Panc1 (cell line): ENCODE measurements at places on chromosomes 4 and X. TPM values are rescaled to one million over a fixed set of nuclear protein-coding genes. Genes with fewer than 3 reads are reported as not detected.

- DNase-seq, result peak; percentile 41
Observed at GRCh38 chr4:118280501-118281218, 72.1 kb downstream of the PRSS12 start.

- no peak for DNase-seq
Observed at GRCh38 chr4:86910820-86911684, 18.8 kb upstream of the C4orf36 start.

DNA sequence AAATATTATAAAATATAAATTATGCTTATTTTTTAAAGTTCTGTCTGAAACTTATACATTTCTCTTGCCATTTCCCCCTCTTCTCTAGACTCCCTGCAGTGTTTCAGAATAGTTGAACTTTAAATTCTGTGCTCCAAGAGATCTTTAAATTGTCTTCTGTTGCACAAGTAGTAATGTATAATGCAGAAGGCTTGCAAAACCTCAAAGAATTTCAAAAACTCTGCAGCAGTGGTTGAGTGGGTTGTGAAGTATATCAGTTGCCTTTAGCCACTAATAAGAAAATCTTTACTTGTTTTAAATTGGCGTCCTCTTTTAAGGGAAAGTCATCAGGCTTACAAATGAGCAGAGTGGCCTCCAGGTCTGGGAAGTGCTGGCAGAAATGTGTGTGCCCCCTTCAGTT lies 1153.3 kb upstream of the PABPC4L start:
- no peak for DNase-seq

GRCh38 chr4:160110891-160111290 lies 1008.0 kb downstream of the RAPGEF2 start:
- DNase-seq, result no peak

DNA sequence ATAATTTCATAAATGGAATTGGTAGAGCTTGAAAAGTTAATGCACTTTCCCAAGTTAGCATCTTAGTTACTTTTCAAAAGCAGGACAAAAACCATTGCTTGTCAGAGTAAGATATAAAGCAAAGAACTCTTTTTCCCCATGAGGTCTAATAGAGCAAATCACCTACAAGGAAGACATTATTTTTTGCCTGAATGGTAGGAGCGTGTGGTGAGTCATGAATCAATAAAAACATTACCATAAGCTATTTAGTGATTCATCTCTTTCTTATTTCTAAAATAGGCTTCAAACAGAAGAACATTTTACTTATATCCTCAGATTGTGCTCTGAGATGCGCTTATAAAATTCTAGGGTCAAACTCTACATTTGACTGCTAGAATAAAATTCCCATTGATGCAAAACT lies 109.4 kb upstream of the GPRIN3 start:
- DNase-seq, result no peak

DNA sequence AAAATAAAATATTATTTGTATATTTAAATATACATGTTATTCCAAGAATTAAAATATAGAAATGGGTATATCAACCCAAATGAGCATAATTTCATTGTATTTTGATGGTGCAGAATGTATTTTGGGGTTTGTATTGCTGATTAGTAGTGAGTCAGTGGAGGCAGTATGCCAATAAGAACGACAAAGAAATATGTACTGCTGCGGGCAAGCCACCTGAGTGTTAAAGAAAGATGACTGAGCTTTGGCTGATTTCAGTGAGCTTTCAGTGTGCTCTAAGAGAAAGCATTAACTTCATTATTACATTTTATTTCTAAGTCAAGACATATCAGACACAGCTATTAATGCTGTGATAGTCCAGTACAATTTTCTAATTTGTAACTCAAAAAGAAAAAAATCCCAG lies 297.8 kb downstream of the ANK2 start:
- DNase-seq, result no peak

DNA sequence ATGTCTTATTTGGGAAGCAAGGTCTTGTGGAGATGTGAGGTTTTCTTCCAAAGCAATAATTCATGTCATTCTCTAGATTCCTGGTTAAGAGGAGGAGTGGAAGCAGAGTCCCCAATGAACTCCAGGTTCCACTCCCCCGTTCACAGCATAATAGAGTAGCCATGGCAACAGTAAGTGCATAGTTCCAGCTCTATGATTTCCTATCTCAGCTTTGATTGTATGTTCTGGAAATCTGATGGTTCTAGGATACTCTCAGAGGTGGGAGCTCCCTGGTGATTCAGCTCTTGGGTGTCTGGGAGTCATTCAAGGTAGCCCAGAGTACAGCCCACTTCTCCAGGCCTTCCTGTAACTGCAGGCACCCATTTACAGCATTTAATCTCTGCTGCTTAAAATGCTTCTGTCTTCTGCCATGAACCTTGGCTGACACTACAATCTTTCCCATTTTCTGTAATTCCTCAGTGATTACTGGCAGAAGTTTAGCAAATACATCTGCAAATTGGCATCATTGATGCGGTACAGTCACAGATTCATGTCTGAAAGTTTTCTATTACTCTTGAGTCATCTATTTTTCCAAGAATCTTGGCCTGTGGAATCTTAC lies 242.0 kb downstream of the MAPK10 start:
- DNase-seq, result no peak

GRCh38 chr4:185541251-185541727 lies 6.0 kb upstream of the PDLIM3 start:
- no peak for DNase-seq

DNA sequence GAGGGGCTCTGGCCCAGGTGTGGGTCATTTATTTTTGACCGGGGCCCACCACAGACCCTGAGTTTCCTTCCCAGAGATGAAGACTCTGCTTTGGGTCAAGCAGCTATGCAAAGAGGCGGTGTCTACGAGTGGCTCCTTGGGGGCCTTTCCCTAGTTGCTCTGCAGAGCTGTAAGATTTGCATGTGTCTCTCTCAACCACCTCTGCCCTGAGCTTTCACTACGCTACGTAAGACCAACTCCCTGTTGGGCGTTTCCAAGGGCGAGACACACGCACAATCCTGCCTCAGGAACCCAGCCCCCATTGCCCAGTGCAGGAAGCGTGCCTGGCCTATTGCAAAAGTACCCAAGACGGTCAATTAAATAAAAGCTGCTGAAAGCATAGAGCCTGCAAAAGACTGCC lies 10.0 kb upstream of the ANOS1 start:
- DNase-seq, result no peak

DNA sequence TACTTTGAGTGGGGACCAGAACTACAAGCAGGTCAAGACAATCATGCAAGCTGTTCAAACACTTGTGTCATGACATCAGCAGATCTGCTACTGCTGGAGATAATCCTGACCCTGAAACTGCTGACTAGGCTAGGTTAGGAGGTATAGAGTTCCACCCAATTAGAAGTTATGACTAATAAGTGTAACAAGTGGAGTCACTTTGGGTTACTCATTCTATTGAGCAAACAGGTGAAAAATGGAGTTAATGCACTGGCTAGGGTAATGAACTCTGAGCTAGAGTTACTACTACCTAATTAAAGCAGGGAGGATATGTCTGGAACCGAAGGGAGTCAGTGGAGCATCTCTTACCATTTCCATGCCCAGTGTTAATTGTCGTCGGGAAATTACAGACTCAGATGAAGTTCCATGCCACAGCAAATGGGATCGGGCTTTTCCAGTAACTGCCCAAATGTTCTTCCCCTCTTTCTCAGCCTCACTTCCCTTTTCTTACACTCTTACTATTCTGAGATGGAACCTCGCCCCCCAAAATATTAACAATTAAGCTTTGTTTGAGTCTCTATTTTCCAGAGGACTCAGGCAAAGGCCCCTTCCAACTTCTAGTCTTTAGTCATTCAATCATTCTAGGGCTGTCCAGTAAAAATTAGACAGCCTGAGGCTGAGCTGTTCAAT lies 19.8 kb upstream of the MANBA start:
- DNase-seq, result no peak

DNA sequence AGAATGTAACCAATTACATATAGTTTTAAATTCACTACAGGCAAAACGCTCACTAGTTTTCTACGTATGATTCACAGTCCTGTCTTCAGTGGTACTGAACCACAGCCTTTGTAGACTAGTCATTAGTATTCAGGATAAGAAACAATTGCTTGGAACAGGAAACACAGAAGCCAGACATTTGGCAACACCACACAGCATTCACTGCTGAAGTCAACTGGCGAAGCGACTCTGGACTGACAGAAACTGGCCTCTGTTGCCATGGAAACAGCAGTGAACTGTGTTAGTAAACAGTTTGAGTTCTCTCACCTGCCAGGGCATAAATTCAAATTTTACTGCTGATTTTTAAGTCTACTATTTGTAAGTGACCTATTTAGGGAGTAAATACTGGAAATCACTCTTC lies 57.6 kb downstream of the MAPK10 start:
- DNase-seq, result no peak

- DNase-seq, result no peak
Observed at GRCh38 chr4:159429693-159430035, 326.8 kb downstream of the RAPGEF2 start.

DNA sequence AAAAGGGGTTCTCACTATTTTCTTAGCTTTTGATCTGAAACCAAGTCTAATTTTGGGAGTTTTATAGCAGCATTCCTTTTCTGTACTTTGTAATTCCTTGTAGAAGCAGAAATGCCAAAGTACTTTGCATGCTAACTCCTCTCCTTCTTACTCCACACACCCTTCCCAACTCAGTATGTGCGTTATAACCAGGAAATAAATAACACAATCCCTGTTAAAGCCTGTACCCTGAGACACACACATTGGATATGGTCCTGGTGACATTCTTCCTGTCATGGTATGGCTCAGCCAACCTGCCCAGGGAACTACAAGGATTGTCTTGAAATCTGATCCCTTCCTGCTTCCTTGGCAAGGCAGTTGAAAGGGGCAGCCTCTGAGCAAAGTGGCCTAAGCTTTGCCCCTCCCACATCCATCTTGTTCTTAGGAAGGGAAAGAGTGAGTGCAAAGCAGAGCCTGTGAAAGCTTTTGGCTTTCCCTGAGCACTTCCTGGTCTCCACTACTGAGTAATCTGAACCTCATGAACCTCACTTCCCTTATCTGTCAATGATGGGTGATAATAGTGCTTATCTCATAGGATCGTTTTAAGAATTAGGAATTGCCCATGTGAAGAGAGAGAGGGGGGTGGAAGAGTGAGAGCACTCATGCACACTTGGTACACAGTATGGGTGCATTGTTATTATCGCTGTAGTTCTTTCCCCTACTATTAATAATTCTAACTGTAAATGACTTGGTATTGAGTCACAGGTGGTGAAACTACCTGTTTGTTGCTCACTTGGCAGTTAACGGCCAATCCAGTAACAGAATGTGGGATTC lies 109.3 kb downstream of the AFF2 start:
- DNase-seq, result no peak

DNA sequence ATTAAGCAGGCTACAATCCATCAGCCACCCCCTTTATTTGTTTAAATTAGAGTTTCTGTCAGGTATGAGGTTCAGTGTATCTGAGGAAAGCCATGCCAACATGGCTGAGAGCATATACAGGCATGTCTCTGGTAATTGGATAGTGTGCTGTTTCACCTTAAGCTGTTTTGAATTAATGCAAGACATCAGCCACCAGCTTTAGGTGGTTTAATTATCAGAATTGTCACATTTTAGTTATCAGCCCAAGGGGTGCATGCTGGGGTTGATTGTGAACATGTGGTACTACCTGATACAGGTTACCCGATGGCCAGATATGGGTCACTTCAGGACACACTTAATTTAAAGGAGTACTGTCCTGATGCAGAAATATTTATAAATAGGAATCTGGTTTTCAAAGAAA lies 353.2 kb upstream of the TENM3 start:
- no peak for DNase-seq

GRCh38 chr4:41177016-41177415 lies 37.3 kb downstream of the APBB2 start:
- no peak for DNase-seq

- DNase-seq, result no peak
Observed at GRCh38 chrX:39955625-39956024, 142.1 kb downstream of the BCOR start.

The HELQ gene
- 9.3 TPM for total RNA-seq

The NALF2 gene
- 1.5 TPM for total RNA-seq

The FAM47B gene
- total RNA-seq, result not detected

The ZXDA gene
- 3.9 TPM for total RNA-seq

The TMSB15A gene
- 2.3 TPM for total RNA-seq
